T-cell (primary cell): ENCODE measurements at places on chromosomes 2 and 18. TPM values are rescaled to one million over a fixed set of nuclear protein-coding genes. Genes with fewer than 3 reads are reported as not detected.

DNA sequence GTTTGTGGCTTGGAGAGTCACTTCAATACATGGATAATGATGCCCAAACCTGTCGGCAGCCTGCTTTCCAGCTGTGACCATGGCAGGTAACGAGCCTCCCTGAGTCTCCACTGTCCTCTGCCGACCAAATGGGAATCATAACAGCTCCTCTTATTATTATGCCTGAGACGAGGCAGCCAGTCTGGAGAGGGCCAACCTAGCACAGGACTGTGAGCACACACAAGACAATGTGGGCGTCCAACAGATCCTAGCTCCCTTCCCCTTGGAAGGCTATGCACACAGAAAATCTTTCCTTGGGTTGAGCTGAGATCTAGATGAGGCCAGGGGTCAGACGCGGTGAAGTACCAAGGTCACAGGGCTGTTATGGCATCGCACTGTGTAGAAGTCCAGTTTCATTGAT, 890 bp upstream of the SLC4A3 start:
- no peaks in the 10 kb centered on the region for H3K36me3 ChIP-seq
- H3K4me3 ChIP-seq = no peak overlapping the region
- no peak for DNase-seq

FBXO11 gene
- total RNA-seq = 70.2 TPM

DNA sequence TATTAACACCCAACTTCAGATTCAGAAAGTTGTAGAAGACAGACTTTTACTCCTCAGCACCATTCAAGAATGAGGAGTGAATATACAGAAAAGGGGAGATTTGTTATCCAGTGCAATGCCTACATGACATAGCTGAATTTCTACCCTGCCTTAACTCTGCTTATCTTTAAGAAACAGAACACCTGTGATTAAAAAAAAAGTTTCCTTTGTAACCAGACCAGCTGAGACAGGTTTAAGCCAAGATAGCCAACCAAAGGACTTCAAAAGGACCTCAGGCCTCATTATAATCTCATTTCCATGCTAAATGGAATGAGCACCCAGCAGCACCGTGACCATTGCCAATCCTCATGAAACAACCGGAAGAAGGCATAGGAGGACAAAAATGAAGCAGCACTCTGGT, 122.9 kb downstream of the CCDC178 start:
- H3K27ac ChIP-seq = no peak overlapping the region
- H3K36me3 ChIP-seq = no peaks in the 10 kb centered on the region
- no peak for DNase-seq
- H3K4me3 ChIP-seq = no peak overlapping the region

GCKR gene
- total RNA-seq = not detected
